Stimulated activated naive CD8-positive, alpha-beta T cell treated with anti-CD3 and anti-CD28 coated beads, Interleukin-15, amount 100 ng/mL, for 72 hours (primary cell): ENCODE measurements at places on chromosomes 5 and 9.

DNA sequence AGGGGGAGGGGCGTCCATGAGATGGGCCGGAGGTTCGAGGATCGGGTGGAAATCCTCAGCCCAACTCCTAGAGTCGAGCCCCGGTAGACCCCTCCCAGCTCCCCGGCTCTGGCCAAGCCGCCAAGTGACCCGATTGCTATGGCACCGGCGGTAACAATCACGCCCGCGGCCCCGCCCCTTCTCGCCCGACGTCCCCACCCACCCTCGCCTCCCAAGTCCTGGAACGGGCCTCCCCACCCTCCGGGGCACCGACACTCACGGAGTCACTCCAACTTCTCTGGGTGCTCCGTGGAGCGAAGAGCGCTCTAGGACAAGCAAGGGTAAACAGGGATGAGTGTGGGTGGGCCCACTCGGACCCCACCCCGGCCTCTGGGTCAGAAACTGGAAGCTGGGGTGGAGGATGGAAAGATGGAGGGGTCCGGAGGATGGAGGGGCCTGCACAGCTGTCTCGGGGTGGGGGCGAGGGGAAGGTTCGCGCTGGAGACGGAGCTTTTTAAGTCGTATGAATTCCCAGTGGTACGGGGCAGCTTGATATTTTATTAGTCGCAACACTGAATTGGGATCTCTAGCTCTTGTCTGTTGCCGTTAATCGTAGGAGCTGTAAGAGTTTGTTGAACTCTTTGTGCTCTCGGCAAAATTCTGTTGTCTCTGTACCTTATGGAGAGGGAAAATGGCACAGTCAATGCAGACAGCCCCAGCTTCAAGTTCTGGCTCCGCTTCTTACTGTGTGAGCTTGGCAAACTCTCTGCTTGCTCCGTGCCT is at the start of gene SPACA9:
Gene SPACA9, plus strand, starts transcription at position 204 of the 762 bp plus-strand sequence. CDS start 5,050 bp downstream, outside the sequence.
- DNase-seq, result no peak

- no peak for DNase-seq
Observed at GRCh38 chr5:138790684-138791083, 37.5 kb downstream of the CTNNA1 start.

GRCh38 chr9:106761493-106761892 is 101.5 kb upstream of the ZNF462 start:
- DNase-seq, result no peak

- no peak for DNase-seq
Observed at GRCh38 chr5:135039271-135040033, 5.4 kb upstream of the PITX1 start.

GRCh38 chr5:114062932-114063867 is 298.7 kb upstream of the KCNN2 start:
- no peak for DNase-seq

DNA sequence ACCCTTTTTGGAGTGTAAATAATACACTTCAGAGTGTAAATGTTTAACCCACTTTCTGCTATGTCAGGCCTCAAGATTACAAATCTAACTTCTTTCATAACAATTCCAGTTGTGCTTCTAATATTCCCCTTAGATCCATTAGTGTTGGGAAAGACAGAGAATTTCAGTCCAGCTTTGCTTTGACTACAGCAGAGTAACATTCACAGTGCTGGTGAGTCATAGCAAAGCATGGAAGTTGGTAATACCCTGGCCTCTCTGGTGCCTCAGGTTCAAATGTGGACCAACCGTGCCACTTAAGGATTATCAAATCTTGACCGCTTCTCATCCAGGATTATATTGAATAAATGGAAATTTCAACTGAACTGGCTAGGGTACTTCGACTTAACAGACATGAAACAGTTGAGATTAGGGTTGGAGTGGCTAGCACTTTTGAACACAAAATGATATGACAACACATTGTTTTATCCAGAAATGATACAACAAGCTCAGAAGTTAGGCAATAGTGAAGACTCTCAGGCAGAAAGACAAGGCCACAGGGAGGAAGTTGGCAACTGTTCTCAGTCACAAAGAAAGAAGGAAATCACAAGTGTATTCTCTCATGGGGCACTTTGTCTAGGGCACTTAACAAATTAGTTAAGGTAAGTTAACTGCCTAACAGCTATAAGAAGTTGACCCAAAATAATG is 24.4 kb upstream of the RASA1 start:
- no peak for DNase-seq

DNA sequence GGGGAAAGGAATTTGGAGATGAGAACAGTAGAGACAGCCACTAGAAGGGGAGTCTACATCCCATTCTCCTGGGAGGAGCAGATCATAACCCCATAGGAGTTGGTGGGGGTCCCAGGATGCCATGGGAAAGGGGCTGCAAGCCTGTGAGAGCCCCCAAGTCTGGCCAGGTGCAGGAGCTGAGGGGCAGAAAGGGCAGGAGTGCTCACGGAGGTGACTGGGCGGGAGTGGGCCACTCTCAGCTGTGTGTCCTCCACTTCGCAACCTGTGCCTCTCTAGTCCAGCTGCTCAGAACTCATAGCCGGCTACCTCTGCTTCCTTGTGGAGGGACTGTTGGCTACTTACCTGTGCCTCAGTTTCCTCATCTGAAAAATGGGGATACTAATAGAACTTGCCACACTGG is 263.9 kb downstream of the FSTL4 start:
- DNase-seq, result no peak

DNA sequence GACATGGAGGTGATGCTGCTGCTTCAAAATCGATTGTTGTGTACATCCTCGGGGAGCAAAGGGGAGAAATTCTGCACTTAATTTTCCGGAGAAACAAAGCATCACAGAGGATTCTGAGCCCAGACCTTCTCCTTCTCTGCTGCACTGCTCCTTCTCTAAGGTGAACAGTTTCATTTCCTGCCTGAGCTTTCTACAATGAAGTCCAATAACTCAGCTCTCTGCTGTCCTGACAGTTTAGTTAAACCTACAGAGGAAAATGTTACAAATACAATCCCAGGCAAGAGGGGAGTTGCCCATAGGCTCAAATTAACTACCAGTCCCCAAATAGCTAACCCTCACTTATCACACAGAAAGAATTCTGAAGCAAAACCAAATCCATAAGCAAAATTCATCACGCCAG is 206.3 kb downstream of the EFNA5 start:
- DNase-seq, result no peak

- no peak for DNase-seq
Observed at GRCh38 chr5:128412145-128412930, 125.7 kb downstream of the FBN2 start.

DNA sequence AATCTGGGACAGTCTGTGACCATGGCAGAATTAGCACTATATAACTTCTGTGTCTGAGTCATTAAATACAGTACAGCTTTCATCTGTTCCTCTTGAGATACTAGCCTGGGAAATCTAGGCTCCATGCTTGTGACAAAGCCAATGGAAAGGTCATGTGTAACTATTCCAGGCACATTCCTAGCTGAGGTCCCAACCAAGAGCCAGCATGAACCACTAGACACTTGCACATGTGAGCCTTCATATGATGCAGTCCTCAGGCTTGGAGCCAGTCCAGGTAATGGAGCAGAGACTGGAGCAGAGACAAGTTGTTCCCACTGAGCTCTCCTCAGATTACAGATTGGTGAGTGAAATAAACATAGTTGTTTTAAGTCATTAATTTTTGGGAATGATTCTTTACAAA is 412.4 kb upstream of the ZNF462 start:
- no peak for DNase-seq

- no peak for DNase-seq
Observed at GRCh38 chr9:95026148-95026524, 291.4 kb downstream of the FANCC start.
